ENCODE measurements at places on chromosomes 2 and 18.
A peak's percentile ranks its signal among the peaks of the same experiment; 100 is the strongest.

GRCh38 chr2:8889978-8890377 is 52.6 kb upstream of the KIDINS220 start:
- no peak for DNase-seq

- no peak for DNase-seq
Measured at GRCh38 chr2:32289165-32289999, 11.7 kb downstream of the YIPF4 start.

DNA sequence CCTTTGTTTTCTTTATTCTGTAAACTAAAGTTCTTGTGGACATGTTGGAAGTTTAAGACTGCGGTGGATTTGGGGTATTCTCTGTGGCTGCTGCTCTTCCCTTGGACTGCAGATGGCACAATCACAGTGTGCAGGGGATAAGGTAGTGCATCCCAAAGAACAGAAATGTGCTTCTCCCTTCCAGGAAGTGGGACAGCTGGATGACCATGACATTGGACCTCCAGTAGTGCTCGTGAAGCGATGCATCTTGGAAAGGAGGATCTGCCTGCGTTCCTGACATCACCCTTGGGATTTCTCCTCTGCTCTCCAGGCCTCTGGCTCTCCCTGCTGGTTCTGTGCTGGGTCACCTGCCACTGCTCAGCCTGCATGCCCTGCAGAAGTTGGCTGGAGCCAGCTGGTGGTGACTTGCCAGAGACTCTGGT is 109.9 kb downstream of the SLC4A3 start:
- DNase-seq: no peak

GRCh38 chr2:55482186-55482884 is 37.2 kb upstream of the CFAP36 start:
- peak; percentile 66 for DNase-seq

DNA sequence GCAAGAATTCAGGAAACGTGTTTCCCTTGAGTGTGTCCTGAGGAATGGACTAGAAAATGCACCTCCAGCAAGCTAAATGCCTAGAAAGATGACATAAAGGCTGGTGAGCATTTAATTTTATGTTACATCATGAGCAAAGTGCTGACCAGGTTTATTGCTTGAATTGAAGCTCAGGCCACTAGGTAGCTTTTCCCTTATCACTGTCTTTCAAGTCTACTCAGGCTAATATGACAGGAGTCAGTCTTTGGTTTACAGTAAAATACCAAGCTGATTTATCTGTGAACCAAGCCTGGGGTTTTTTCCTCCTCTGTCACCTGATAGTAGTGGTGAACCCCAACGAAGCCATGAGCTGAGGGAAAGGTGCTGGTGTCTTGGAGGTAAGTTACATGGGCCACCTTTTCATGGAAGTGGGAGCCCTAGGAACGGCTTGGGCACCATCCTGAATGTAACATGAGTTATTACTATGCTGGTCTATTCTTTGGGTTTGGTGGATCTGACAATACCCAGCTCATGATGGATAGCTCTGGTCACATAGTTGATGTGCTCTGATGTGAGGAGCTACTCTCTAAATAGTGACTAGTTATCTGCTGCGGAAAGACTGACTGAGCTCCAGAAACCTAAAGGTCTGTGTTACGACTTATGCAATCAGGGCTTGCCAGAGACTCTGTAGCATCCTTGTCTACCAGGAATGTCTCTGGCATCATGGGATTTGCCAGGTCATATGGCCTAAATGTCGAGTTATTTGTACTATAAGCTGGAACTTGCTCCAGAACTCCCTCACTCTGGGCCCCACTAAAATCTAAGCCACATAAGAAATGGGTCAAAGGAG is 39.8 kb downstream of the NUP35 start:
- no peak for DNase-seq

DNA sequence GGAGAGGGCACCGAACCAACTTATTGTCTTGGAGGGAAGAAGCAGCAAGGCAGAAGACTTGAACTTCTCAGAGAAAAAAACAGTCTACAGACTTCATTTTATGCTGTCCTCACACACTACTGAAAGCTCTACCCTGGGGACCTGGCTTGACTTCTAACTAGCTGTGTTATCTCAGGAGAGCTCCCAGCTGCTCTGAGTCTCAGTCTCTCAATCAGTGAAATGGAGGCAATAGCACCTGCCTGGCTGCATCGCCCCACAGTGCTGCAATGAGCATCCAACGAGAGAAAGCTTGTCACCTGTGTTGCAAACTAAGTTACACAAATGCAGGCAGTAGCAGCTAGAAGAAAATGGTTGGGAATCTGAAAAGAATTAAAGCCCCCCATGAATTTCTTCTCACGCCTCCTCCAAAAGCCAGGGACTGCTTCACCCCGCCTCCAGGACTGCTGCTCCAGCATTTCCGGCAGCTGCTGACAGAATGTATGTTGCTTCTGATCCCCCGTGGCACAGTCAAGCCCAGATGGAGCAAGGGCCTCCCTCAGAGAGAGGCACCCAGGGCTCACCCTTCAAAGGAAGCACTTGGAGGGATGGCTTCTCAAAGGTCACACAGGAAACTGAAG is 116.3 kb downstream of the BCL11A start:
- DNase-seq: no peak

DNA sequence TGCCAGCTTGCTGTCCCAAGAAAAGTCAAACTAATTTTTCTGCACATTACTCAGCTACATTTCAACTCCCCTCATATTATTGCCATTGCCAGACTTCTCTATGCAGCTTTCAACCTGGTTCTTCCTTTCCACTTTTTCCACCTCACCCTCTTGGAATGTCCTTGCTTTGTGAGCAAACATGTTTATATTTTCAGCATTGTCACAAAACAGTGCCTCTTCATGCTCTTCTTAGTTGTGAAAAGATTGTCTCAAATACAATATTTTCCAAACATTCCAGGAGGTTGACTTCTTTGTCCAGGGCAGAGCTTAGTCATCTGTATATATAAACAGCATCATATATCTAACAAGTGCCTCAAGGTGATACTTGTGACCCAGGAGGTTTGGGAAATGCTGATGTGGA is 803.3 kb upstream of the CELF4 start:
- no peak for DNase-seq

DNA sequence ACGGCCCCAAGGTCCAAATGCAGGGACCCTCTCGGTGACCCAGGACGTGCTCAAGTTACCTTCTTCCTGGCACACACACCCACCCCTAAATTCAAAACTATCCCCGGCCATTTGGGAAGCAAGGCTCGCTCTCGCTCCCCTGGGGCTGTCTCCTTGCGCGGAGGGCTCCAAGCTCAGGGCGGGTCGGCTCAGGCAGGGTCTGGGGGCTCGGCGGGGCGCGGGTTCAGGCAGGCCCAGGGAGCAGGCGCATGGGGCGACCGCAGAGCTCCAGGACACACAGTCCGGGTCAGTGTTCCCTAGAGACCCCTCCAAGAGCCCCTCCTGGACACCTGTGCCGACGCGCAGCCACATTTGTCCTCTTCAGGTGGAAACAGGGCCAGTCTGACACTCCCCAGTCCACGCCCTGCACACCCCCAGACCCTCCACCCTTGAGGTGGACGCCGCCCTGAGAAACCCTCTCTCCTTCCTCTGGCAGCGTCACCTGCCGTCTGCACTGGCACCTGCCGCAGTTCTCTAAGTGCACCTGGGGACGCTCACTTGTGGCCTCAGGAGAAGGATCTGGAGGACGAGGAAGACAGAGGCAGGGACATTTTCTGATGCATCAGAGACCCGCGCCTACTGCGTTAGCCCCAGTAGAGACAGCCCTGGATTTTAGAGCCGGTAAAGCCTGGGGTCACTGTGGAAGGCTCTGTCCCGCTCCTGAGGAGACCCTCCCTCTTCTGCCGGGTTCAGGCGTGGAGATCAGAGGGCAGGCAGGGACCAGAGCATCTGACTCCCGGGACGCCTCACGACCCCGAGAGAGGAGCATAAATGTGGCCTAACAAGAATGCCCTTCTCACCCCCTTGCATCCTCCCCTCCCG is 138.8 kb downstream of the TWIST2 start:
- DNase-seq: no peak

GRCh38 chr2:19702267-19702666 is 199.5 kb downstream of the TTC32 start:
- no peak for DNase-seq

GRCh38 chr18:47893939-47894699 is 36.3 kb downstream of the SMAD2 start:
- no peak for DNase-seq

DNA sequence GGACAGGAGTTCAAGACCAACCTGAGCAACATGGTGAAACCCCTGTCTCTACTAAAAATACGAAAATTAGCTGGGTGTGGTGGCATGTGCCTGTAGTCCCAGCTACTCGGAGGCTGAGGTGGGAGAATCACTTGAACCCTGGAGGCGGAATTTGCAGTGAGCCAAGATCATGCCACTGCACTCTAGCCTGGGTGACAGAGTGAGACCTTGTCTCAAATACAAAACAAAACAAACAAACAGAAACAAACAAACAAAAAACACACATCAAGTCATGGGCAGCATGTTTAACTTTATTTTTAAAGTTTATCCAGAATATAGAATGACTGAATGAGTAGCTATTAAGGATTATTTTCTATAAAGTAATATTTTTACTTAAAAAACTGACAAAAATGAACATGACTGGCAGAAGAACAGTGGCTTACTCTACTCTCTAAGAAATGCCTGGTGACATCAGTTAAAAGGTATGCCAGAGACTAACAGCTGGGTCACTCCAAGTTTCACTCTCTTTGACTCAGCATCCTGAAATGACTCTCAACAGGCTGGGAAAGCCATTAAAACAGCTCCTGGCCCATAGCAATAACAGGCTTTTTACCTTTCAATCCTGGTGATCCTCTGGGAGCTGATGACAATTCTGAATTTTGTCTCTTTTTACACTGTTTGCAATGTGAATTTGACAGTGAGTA is 281.6 kb upstream of the STON1 start:
- DNase-seq: no peak

GRCh38 chr18:76442413-76443171 is 52.5 kb downstream of the ZNF516 start:
- DNase-seq: no peak

Data from NCI-H1105 treated with DMSO at 0.1 percent for 48 hours (cell line).